ENCODE measurements at places on chromosomes 2 and 18. TPM values are rescaled to one million over a fixed set of nuclear protein-coding genes. Genes with fewer than 3 reads are reported as not detected.

The MYO7B gene
- 0.13 TPM for total RNA-seq

The EPHA4 gene
- 27.3 TPM for total RNA-seq

The SERPINB10 gene
- not detected for total RNA-seq

The LRRC30 gene
- total RNA-seq, result not detected

The VSNL1 gene
- 0.66 TPM for total RNA-seq

The C1QL2 gene
- not detected for total RNA-seq
